ENCODE measurements at places on chromosomes 2 and 18.
A peak's percentile ranks its signal among the peaks of the same experiment; 100 is the strongest.

DNA sequence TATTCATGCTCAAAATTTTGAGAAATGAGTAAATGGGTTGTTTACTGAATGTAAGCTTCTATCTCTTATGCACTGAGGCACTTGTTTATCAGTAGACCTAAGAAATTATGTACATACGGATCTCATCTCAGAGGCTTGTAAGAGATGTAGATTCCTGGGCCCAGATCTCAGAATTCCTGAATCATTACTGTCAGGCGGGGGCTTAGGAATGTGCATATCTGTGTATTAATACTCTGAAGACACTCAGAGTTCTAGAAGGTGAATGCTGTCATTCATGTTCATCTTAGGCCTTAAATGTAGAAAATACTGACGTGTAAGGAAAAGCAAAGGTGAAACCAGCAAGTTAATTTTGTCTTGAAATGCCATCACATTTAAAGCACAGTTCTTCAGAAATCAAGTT is 169.6 kb downstream of the FMNL2 start:
- no peak for DNase-seq

DNA sequence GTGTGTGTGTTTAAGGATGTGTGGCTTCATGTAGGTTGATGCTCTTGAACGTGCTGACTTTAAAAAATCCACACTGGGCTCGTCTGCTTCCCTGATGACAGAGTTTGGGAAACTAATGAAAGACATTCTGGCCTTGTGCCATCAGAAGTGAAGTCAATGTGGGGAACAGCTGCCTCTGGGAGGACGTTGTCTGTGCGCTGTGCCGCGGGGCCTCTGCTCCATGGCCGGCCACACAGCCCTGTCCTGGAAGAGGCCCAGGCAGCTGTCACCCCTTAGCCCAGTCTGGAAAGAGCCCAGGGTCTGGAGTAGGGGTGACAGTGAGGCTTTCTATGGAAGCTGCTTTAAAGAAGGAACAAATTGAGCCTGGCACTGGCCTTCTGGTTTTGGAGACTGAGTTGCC is 155.8 kb downstream of the SH3RF3 start:
- DNase-seq = no peak

- peak; percentile 82 for DNase-seq
Measured at GRCh38 chr2:162221064-162221463, 22.2 kb downstream of the FAP start.

- DNase-seq = no peak
Measured at GRCh38 chr18:46448347-46448746, 208.7 kb downstream of the LOXHD1 start.

GRCh38 chr2:105629634-105630033 is 115.1 kb upstream of the NCK2 start:
- no peak for DNase-seq

DNA sequence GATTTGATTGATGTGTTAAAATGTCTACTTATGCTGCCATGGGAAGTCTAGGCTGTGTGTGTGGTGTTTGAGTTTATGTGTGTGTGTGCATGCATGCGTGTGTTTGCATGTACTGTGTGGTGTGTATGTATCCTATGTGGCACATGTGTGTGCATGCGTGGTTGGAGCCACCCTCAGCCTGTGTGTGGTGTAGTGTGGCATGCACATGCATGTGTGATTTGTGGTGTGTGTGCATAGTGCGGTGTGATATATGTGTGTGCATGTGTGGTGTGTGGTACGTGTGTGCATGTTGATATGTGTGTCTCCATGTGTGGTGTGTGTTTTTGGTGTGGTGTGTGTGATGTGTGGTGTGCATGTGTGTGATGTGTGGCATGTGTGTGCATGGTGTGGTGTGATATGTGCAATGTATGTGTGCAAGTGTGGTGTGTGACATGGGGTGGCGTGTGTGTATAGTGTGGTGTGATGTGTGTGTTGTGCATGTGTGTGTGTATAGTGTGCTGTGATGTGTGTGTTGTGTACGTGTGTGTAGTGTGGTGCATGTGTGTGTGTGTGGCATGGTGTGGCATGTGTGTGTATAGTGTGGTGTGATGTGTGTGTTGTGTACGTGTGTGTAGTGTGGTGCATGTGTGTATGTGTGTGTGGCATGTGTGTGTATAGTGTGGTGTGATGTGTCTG is 66.6 kb upstream of the HDAC4 start:
- no peak for DNase-seq

DNA sequence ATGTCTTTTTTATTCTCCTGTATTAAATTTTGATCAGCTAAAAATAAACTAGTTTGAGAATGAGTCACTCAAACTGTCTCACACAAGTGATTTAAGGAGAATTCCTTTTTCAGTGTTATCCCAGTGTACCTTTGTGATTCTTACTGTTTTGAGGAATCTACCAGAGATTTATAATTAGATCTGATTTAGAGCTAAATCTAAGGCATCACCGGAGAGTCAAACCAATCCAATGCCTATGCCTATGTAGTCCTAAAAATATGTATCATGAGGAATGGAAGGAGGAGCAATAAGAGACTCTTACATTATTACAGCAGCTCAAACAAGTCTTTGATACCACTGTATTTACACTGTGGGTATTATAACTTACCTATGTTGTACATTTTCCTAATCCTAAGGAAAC is 63.4 kb upstream of the CYP20A1 start:
- no peak for DNase-seq

- no peak for DNase-seq
Measured at GRCh38 chr2:20582600-20583221, 68.2 kb downstream of the HS1BP3 start.

DNA sequence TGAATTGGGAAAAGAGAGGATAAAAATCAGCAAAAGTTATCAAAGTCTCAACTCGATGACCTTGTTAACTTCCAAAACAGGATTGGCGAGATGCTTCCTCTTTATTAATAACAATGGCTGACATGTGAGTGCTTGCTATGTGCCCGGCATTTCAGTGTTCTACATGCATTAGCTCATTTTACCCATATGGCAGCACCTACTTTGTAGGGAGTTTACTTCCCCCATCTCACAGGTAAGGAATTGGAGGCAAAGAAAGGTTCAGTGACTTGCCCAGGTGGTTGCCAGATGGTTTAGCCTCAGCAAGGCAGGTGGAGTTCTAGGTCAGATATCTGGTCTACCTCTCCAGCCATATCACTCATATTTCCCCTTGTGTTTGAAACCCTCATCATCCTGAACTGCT is 12.4 kb downstream of the TFCP2L1 start:
- no peak for DNase-seq

GRCh38 chr2:226234187-226234586 is 565.4 kb downstream of the IRS1 start:
- DNase-seq = no peak

DNA sequence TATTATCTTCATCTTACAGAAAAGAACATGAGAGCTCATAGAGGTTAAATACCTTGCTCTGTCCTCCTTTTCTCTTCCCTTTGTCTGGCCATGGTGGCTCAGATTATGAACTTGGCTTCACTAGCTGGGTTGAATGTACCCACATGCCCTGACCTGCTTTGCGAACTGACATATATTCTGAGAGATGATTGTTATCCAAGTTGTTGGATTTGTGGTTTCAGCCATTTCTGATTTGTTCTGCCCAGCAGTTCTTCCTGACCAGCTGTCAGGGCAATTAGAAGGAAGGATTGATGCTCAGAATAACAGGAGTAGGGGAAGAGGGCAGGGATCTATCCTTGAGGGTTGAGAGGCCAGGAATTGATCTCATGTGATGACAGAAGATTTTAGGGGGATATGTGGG is 236.8 kb upstream of the FAM98A start:
- no peak for DNase-seq

DNA sequence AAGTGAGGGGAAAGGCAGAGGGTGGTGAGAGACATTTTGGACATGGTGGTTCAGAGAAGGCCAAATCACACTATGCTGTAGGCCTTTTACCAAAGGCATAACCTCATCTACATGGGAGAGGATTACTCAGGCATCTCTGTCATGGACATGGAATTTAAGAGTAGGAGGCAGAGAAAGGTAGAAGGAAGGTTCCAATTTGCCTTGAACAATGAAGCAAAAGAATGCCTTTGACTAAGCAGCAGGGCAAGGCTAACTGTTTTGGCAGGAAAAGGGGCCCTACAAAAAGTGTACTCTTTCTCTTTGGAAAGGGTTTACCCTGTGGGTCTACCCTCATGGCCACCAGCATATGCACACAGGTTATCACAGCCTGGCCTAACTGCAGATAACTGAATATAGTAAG is 45.6 kb upstream of the RNU4ATAC start:
- no peak for DNase-seq

- DNase-seq = no peak
Measured at GRCh38 chr2:28437149-28437835, 44.6 kb downstream of the FOSL2 start.

GRCh38 chr2:241546771-241547498 is 11.6 kb upstream of the BOK start:
- no peak for DNase-seq

DNA sequence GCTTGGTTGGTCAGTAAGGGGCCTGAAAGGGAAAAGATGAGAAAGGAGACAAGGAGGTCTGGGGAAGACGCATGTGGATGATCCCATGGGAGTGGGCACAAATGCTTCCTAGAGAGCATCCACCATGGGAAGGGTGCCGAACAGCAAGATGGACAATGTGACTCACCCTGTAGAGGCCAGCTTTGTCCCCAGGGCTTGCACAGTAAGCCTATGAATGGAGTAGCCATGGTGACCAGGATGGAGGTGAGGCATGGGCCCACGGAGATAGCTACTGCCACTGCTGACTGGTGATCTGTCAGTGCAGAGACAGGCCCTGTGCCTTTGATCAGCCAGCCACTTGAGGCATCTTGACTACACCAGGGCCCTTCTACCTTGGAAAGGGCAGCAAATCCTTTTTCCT is 172.6 kb downstream of the HAUS1 start:
- DNase-seq = no peak

GRCh38 chr2:197850882-197851450 is 46.6 kb downstream of the PLCL1 start:
- no peak for DNase-seq

DNA sequence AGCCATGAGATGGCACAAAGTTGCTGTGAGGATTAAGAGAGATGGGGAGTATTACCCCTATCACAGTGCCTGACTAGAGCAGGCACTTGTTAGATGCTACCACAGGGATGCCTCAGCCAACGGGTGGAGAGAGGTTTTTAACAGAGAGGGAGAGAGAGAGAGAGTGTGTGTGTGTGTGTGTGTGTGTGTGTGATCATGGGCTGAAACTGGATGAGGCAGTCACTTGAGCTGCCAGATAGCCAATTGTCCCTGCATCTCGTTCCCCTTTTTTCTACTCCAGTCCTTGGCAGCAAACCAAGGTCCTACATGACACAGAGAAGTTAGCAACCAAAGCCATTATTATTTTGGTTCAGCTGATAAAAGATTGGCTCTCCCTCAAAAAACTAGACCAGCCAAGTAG is 3.0 kb downstream of the CD8A start:
- DNase-seq = no peak

- no peak for DNase-seq
Measured at GRCh38 chr18:76955524-76956170, 133.3 kb downstream of the ZNF236 start.

GRCh38 chr2:56084111-56084901 is 99.5 kb upstream of the CCDC85A start:
- DNase-seq = no peak

DNA sequence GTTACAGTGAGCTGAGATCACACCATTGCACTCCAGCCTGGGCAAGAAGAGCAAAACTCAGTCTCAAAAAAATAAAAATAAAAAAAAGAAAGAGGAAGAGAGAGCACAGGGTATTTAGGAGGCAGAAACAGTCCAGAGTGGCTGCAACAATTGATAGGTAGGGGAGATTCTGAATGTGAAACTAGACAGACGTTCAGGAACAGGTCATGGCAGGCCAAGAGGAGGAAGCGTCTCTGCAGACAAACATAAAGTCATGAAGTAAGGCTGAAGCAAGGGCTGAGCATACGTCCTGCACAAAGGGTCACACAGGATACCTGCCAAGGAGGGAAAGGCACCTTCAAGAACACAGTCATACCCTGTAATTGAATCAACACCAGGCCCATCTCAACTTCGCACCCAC is 64.1 kb upstream of the ZNF532 start:
- no peak for DNase-seq

DNA sequence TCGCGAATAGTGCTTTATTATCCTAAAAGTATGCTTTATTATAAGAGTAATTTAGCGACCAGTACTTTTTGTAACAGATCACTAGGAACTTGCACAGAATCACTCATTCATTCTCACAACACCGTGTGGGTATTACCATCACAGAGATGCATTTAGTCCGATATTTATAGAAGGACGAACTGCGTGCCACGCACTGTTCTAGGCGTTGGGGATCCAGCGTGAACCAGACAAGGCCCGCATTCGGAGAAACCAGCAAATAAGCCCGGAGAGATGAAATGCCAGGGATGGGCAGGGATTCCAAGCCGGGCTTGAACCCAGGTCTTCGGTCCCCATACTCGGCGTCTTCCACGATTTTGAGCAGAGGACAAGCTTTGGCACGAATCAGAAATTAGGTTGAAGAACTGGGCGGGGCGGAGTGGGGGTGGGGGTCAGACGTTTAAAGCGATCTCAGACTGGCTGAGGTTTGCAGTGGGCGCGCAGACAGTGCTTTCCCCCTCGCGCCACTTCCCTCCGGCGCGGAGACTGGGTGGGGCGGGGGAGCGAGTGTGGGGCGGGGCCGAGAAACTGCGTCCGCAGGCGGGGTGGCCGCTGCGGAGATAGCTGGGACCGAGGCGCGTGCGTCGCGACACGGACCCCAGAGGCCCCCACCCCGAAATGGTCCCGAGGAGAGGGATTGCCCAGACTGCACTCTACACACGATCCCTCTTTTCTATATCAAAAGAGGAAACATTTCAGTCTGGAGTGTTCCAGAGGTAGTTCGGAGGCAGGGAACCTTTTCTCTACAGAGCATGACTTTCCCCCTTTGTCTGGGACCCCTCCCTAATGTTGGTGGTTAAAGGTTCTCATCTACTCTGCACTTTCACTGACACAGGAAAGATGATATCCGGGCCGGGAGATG is 1.1 kb upstream of the CXCR4 start:
- DNase-seq = peak; percentile 89

DNA sequence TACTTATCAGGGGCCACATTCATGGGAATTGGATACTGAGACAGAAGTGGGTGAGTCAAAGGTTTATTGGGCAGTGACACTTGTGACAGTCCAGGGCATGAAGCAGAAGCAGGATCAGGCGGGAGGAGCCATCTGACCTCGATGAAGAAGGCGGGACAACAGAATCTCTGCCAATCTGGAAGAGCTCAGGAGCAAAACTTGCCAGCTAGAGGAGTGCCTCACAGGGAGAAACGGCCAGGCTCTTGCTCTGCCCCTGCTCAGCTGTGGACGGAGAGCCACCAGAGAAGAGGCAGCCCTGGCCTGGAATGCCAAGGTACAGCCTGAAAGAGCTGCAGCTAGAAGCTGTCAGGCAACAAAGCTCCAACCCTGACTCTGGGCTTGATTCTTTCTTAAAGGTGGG is 16.9 kb downstream of the DAW1 start:
- no peak for DNase-seq

Measured in stimulated activated effector memory CD8-positive, alpha-beta T cell treated with anti-CD3 and anti-CD28 coated beads, Interleukin-12 subunit alpha, Interleukin-12 subunit beta, amount 100 ng/mL, for 72 hours (primary cell).